EH (cell line): ENCODE measurements at places on chromosomes 16 and 17.

DNA sequence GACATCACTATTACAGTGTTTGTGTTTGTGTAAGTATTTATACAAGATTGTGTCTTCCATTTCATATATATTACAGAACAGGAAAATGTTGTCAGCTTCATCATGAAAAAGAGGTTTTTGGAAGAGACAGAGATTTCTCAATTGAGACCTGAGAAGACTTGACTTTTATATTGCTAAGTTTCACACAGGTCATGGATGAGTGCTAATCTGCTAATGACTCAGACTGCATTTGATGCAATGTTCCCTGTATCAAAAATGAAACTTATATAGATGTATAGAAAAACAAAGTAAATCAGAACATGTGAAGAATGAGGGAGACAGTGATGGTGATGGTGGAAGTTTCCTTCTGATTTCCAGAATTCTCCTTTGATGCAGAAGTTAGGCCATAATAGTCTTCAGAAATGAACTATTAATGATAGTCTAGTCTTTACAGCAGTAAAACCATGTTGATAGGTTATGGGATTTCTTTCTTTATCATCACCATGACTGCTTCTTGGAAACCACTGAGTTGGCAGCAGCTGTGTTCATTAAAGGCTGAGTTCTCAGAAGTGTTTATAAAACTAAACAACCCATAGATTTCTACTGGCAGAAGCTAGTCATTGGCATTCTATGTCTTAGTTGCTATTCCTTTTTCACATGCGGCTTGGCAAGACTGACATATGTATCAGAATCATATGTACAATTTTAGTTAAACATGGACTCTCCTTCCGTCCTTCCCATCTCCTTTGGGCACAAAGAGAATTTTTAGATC is 56.1 kb downstream of the PCTP start:
- no peak for DNase-seq

DNA sequence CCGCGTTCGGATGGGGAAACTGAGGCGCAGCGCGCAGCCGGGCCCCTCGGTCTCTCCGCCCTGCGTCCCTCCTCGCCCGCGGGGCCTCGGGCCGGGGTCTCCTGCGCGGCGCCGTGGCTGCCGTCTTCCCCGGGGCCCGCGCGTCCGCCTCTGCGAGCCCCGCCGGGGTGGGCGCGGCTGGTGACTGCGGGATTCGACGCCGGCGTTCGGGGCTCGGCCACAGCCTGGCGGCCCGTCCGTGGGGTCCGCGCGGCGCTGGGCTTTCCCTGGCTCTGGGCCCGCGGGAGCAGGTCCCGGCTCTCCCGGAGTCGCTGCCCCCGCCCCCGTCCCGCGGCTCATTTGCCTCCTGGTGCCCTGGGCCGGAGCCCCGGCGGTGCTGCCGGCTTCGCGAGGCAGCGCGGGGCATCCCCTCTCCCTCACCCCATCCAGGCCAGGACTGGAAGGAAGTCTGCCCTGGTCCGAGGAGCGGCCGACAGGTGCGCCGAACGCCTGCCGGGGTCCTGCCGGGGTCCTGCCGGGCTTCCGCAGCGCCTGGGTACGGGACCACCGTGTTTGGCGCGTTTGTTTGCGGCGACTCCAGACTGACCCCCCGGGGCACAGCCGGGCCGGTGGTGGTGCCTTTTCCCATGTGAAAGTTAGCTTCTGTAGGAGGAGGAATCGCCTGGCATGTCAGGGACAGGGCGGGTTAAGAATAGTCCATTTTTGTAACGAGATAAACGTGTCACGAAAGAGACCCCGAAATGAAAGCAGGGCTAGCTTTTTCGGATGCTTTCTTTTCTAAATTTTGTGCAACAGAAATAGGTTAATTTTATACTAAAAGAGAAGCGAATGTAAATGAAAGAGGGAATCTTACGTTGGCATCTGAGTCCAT is 671 bp downstream of the CHMP6 start:
- DNase-seq, result no peak

DNA sequence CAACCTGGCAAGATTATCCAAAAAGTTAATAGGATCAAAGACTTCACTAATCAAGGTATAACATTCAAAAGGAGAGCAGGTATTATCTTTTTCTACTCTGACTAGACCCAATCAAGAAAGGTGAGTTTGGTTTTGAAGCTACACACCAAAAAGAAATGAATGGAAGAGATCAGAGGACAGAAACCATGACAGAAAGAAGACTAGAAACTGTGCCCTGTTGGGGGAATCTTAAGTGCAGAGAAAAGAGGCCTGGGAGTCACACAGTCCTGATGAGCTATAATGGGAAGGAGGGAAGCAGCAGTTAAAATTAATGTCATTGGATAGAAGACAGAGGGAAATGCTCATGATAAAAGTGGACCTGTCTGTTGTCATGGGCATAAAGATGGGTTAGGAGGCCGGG is 17.3 kb downstream of the ZZEF1 start:
- DNase-seq, result no peak

DNA sequence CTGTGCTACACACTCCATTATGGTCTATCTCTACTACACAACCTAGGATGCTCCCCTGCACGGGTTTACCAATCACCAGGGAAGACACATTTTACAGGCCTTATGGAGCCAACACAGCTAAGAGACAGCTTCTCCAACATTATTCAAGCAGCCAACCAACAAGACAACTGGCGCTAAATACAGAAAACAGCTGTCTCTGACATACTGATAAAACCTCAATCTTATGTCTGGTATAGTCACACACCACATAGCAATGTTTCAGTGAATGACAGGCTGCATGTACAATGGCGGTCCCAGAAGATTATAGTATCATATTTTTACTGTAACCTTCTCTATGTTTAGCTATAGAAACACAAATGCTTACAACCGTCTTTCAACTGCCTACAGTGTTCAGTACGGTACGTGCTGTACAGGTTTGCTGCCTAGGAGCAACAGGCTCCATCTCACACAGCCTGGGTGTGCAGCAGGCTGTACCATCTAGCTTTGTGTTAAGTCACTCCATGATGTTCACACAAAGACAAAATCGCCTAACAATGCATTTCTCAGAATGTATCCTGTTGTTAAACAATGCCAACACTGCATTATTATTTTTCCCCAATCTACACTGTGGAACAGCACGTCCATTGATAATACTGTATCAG is 10.9 kb downstream of the USP22 start:
- DNase-seq, result no peak

- DNase-seq, result no peak
Measured at GRCh38 chr17:81307636-81308560, 12.8 kb upstream of the SLC38A10 start.

- DNase-seq, result peak; percentile 90
Measured at GRCh38 chr17:75632863-75633485, at the start of gene SMIM5. SMIM5 (plus strand) TSS chr17:75633434; CDS start chr17:75640202, 6,768 bp downstream.

DNA sequence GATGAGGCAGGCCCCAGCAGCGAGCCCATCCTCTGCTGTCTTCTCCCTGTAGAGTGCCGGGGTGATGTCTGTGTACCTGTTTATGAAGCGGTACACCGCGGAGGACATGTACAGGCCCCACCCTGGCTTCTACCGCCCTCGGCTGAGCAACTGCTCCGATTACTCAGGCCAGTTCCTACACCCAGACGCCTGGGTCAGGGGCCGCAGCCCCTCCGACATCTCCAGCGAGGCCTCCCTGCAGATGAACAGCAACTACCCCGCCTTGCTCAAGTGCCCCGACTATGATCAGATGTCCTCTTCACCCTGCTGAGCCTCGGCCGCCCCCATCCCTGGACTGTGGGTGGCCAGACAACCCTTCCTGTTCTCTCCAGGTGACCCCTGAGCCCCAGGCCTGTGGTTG is 50.0 kb downstream of the CACNG5 start:
- DNase-seq, result no peak

GRCh38 chr16:23521037-23521743 is 10.9 kb upstream of the GGA2 start:
- no peak for DNase-seq

GRCh38 chr17:76442341-76443338 is 10.3 kb downstream of the UBE2O start:
- DNase-seq, result peak; percentile 37

- no peak for DNase-seq
Measured at GRCh38 chr17:17395885-17396284, 80.9 kb upstream of the MED9 start.

DNA sequence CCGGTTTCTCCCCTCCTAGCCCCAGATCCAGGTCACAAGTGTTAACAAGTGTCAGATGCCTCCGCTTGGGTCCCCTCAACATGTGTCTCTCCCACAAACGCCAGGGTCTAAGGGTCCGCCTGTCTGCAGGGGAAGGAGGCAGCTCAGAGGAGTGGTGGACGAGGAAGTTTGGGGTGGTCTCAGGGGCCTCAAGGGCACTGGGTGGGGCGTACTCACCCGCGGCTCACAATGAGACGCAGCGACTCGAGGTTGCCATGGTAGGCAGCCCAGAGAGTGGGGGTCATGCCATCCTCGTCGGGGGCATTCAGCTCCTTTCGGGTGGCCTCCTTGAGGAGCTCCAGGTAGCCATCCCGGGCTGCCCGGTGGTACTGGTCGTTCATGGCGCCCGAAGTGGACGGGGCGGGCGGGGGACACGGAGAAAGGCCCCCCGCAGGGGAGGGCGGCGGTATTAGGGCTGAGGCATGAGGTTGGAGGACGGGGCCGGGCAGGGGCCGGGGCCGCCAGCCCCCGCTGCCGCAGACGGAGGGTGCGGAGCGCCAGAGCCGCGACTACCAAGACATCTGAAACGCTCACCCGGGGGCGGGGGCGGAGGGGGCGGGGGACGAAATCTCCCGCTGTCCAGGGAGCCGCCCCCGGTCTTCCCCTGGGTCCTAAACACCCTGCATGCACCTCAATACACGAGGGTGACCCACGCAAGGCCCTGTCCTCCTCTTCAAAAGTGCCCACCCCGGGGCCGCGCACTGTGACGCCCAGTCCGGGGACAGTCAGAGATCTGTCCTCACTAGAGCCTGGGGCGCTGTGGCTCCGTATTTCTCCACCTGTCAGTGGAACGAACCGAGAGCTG is at the start of gene USH1G:
USH1G (minus strand) TSS at position 562 of the 844 bp plus-strand sequence; CDS start at position 380, 182 bp downstream.
- peak; percentile 20 for DNase-seq

- DNase-seq, result no peak
Measured at GRCh38 chr16:87721622-87722585, 43.9 kb downstream of the KLHDC4 start.

DNA sequence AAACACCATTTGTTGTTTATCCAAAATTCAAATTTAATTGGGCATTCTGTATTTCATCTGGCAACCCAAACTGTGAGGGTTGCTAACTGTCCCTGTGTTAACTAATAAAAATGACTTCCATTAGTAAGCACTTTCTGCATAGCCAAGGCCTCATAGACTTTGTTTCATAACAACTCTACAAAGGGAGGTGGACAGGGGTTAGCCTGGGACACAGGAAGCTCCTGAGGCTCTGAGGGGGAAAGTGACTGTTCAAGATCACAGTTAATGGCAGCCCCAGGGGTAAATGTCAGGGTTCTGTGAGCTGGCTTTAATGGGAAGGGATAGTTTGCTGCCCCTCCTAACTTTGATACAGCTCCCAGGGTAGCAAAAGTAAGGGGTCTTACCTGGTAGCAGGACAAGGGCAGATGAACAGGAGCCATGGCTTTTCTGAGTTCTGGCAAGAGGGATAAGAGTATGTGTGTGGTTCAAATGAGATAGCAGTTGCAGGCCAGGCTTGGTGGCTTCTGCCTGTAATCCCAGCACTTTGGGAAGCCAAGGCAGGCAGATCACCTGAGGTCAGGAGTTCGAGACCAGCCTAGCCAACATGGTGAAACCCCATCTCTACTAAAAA is 2.2 kb downstream of the HEATR9 start:
- peak; percentile 60 for DNase-seq

DNA sequence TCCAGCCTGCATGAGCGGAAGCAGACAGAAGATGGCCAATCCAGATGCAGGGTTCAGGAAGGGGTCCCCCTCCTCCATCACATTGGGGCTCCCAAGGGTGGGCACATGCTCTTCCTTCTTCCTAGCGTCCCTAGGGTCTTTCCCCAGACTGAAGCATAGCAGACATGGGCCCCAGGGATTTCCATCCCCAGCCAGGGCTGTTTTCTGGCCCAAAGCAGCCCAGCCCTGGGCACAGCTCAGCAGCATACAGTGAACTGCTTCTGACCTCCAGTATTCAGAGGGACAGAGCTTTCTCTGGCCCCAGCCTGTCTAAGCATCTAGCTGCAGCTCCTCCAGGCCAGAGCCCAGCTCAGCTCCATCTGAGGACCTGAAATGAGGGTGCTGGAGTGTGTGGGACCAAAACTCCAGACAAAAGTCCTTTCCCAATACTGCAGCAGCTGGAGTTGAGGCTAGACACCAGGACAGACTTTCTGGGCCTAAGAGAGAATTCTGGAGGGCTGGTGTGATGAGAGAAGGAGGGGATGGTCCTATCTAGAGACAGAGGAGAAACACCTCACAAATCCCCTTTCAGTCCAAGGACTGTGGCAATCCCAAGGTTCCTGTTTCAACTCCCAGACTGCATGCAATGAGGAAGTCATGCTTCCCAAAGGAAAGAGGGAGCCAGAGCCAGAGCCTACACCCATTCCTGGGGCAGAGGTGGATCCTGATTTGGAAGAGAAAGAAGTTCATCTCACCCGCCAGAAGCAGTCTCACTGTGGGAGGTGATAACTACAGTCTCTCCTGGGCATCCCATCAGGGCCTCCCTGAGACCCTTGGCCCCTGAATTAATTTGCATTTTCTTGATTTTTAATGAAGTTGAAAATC is 4.5 kb upstream of the FOXN1 start:
- no peak for DNase-seq

DNA sequence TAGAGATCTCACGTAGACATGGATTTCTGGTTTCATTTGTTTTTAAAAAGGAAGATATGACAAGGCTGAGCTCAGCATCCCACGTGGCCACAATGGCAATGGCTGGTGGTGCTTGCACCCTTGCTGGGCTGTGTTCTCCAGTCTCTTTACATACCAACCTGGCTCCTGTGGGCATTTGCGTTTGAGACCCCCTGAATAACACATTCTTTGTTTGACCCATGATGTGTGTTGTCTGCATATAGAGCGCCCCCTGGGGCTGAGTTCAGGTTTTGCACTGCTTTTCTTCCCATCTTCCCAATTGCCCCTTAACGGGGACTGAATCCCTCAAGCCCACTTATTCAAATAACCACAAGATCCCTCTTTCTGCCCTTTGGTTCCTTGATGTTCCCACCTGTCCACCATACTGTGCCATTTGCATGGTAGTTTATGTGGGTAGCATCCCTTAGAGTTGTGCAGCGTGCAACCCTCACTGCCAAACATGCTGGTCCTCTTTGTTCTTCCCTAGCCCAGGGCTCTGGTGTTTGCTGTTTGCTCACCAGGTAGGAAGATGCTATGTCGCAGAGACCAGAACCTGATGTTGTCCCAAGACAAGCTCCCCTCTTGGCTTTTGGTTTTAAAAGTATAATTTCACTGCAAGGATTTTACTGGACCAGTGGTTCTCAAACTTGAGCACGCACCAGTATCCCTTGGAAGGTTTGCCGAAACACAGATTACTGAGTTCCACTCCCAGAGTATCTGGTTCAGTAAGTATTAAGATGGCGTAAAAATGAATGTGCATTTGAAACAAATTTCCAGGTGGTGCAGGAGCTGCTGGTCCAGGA is 38.5 kb upstream of the NKD1 start:
- peak; percentile 19 for DNase-seq

GRCh38 chr16:77430787-77431585 is 3.8 kb downstream of the ADAMTS18 start:
- no peak for DNase-seq
